ENCODE measurements at places on chromosomes 7 and 10.

GRCh38 chr10:34661580-34661979, 153.5 kb downstream of the PARD3 start:
- DNase-seq = no peak

DNA sequence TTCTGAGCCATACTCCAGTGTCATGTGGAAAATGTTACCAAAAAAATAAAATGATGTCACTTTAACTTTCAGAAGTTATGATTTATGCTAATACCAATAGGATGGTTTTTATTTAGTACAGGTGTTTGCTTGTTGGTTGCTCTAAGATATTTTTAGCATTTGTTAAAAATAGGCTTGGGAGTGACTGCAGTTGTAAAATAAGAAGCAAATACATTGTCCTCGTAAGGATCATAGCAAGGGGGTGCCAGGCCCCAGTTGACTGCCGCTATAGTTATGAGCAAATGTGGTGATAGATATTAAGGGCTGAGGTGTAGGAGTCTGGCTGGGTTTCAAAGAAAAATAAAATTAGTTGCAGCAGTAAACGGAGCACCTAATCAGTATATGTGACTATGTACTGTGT, 354.4 kb upstream of the BMPER start:
- DNase-seq = no peak

- no peak for DNase-seq
Measured at GRCh38 chr10:91930939-91931338, 7.4 kb downstream of the BTAF1 start.

DNA sequence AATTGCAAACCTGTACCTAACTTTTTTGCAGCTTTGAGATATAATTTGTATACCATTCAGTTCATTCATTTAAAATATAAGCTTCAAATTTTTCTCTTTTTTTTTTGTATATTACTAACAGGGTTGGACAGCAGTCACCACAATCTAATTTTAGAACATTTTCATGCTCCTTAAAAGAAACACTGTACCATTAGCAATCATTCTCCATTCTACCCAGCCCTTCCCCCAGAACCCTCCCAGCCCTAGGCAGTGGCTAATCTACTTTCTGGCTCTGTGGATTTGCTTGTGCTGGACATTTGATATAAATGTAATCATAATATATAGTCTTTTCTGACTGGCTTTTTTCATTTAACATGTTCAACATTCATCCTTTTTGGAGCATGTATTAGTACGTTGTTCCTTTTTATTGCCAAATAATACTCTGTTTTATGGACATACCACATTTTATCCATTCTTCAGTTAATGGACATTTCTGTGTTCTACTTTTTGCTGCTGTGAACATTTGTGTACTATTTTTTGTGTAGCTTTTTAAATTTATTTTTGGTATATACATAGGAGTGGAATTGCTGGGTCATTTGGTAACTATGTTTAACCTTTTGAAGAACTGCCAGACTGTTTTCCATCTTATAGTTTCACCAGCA, 40.9 kb upstream of the ST7 start:
- no peak for DNase-seq

DNA sequence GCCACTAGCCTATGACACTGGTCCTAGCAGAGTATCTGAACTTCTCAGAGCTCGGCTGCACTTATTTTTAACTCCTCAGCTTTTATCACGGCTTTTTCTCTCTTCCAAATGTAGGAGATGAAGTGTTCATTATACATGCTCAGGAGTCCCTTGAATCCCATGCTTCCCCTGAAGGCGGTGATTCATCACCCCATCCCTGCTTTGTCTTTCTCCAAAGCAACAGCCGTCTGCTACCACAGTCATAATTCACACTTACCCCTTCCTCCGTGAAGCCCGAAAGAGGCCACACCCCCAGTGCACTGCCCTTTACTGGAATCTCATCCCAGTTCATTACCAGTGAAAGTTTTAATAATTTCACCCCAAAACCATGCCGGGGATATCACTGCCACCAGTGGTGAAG, 301.5 kb upstream of the SHH start:
- DNase-seq = no peak

GRCh38 chr10:110490640-110491039, 7.1 kb upstream of the DUSP5 start:
- no peak for DNase-seq

All from AML-193 (cell line).